Effector memory CD4-positive, alpha-beta T cell (primary cell): ENCODE measurements at places on chromosomes 1 and 21.

GRCh38 chr1:181140398-181140797 lies 51.9 kb downstream of the IER5 start:
- DNase-seq = no peak

DNA sequence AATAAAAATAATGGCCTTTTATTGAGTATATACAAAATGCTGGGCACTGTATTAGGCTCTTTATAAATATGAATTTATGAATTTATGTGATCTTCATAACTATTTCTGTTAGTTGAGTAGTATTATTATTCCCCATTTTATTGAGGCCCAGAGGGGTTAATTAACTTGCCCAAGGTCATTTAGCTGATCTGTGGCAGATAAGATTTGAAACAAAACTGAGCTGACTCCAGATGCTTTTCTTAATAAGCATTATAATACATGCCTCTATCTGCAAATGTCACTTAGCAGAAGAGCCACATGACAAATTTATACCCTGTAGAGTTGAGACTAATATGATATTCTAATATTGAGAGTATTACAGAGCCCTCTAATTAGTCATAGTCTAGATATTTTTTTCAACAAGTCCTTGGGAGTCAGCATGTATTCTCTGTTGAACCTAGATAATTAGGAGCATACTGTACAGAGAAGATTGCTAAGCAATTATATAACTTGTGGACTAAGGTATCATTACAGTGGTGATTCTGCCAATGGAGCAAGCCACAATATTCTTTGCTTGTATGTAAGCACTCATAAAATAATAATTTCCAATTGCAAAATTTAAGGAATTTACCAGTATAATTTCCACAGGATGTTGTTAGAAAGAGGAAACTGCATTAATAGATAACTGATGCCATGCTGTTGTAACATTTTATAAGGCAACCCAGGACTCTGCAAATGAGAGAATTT lies 112.0 kb downstream of the LRRC40 start:
- no peak for DNase-seq

- no peak for DNase-seq
These were observed 38.3 kb upstream of the GALNT2 start for GRCh38 chr1:230028602-230029223.

DNA sequence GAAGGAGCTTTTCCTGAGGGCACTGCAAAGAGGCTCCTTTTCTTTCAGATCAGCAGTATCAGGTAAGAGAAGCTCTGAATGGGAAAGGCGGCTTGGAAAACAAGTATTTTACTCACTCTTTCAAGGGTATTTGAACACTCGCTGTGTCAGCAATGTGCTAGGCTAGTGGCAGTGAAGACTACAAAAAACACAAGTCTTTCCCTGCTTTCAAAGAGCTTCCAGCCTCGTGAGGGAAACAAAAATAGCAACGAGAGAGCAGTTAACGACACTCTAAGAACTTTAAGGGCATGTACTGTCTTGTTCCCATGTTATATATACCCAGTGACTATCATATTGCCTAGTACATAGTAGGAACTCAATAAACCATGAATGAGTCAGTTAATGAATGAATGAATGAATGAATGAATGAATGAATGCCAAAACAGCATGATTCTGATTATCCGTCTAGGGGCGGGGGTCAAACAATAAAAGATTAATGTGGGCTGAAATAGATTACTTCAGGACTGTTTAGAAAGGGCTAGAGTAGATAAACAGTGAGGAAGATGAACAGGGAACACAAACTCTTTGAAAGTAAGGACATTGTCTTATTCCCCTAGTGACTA lies 14.2 kb upstream of the MCOLN3 start:
- DNase-seq = no peak

DNA sequence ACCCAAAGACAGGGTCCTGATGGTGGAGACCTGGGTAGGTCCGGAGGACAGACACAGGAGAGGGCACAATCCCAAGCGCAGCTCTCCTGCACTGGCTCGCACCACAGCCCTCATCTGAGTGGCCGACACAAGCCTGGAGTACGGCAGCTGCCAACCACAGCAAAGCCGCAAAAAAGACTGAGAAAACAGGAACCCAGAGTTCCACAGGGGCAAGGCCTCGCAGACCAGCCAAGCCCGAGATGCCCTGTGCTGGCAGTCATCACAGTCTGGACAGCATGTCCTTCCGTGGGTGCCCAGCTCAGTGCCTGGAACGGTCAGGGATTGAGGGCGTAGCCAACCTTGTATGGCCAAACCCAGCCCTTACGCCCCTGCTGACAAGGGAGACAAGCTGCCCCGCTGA lies 11.4 kb downstream of the ZBTB48 start:
- no peak for DNase-seq

DNA sequence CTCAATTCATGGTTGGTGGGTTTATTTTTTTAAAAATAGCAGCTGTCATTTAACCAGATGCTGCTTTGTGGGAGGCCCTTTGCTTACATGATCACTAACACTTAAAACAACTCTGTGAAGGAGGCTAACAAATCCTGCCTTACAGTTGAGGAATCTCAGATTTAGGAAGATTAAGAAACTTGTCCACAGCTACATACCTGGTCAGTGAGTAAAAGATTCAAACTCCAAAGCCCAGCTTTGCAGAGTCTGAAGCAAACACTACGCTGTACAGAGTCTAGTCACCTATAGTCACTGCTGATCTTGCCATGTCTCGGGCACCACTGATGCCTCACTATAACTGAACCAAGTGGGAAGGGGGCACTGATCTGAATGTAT lies 535.4 kb downstream of the SMYD3 start:
- no peak for DNase-seq
